Naive thymus-derived CD8-positive, alpha-beta T cell (primary cell): ENCODE measurements at places on chromosomes 3 and 15.

DNA sequence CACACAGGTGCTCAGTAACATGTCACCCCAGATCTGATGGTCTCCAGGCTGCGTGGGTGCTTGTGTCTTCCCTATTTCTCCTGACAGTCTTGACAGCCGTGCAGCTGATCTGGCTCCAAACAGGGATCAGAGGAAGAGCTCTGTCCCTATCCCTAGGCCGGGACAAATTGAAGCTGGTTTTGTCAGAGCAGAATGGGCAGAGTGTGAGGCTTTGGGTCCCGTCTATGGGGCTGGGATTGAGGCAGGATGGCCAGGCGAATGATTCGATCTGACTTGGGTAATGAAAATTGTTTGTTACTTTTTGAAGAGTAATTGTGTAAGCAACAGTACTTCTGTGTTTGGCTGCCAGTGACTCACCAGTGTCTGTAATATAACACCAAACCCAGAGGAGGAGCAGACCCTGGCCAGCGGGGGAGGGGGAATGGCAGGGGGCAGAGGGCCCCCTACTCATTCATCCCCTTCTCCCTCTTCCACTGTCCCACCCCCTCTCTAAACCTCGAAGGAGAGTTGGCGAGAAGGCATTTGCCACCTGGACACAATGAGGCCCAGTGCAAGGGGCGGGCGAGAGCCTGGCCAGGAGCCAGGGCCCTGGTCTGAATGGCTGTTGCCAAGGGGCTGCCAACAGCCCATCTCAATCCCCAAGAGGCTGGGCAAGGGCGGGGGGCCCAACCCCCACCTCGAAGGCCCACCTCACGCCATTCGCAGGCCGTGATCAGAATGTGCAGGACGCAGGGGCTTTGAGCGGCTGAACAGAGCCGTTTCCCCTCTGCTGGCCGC, 4.9 kb upstream of the MAGEF1 start:
- DNase-seq = no peak

DNA sequence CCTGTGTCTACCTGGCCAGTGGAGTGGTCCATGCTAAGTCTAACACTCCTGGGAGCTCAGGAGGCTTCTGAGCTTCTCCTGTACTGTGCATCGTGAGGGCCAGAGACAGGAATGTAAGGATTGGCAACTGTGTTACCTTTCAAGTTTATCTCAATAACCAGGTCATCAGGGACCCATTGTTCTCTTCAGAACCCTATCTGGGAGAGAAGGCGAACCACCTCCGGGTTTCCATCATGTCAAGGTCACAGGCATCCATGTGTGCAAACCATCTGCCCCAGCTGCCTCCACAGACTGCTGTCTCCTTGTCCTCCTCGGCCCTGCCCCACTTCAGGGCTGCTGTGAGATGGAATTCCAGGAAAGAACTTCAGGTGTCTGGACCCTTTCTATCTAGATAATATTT, 5.9 kb downstream of the ANKRD63 start:
- DNase-seq = no peak

DNA sequence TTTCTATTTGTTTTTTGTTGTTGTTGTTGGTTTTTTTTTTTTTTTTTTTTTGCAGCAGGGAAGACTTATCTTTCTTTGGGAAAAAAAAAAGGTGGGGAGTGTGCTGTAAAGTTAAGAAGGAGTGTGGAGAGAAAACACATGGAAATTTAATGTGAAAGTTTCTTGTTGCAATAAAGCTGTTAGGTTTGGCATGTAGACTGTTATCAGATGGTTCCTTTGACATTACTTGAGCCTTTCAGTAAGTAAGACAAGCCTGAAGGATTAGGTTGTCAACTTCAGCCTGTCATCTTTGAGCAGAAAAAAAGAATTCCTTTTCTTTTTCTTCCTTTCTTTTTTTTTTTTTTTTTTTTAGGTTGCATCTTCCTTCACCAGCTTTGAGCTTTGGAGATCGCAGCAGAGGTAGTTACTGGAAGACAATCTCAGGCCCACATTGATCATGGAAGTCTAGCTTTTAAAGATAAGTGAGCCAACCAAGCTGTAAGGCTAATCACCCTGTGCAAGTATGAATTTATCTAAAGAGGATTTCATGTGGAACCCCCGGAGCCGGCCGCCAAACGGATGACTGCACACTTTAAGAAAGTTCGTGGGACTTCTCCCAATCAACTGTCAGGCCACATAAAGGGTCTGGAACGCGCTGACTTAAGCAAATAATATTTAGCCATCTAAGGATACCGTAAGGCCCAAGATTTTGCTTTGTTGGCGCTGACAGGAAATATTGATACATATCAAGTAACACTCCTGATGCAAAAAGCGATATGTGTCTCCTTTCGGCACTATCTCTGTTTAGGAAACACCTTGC, 1040.1 kb upstream of the NR2F2 start:
- DNase-seq = no peak

- DNase-seq = no peak
Observed at GRCh38 chr3:52609316-52609815, 73.0 kb downstream of the UQCC5 start.

DNA sequence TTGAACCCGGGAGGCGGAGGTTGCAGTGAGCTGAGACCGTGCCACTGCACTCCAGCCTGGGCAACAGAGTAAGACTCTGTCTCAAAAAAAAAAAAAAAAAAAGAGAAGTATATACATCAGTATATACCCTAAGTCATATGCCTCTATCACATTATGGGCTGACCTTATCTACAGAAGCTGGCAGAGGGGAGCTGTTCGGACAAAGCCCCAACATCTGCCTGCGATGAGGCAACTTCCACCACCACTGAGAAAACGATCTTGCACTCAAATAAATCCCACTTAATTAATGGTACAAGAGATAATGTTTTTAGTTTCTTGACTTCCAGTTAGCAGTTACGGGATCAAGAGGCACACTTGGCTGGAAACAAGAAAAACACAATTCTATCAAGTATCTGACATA, 2.2 kb downstream of the GLT8D1 start:
- DNase-seq = no peak

DNA sequence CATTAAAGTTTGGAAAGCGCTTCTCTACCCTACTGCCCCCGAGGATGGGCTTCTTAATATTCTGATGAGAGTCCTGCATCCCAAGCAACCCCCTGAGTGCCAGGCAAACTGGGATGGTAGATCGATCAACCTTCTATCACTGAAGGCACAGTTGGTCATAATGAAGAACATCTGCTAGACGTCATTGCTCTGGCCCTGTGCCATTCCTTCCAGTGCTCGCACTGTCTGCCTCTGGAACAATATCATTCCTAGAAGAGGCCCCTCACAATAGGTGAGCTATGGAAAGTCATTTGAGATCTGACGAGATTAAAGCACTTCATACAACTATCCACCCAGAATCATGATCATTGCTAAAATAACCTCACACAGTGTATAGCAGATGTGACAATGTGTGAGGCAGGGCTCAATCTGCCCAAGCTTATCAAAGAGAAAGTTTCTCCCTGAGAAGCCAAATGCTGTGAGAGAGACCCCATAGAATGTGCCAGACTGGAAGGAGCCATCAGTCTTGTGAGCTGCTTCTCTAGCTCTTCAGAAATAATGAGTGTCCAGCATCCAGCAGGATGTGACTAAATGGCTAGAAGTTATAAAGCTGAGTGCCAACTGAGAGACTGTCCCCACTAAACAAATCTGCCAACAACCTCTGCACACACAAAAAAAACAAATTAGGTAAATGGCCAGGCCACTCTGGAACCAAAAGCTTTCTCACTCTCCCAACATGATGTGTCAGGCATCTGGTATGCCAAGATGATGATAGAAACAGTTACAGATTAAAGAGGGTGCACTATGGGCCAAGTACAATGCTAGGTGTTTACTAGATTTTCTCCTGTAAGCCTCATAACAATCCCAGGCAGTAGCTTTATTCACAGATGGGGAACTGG, 165.5 kb downstream of the NECTIN3 start:
- no peak for DNase-seq

- no peak for DNase-seq
Observed at GRCh38 chr3:152508705-152509104, 240.0 kb downstream of the MBNL1 start.

DNA sequence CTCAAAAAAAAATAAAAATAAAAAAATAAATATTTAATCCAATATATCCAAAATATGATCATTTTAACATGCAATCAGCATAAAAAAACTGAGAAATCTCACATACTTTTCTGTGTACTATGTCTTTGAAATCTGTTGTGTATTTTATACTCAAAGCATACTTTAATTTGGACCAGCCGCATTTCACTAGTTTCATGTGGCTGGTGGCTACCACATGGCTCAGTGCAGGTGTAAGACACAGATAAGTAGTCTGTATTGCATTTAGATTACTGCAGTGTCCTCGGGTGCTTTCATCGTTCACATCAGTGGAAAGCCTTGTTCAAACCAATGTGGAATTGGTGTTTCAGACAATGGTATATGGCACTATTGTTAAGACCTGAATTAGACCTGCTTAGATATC, 11.0 kb downstream of the CRTC3 start:
- DNase-seq = no peak

DNA sequence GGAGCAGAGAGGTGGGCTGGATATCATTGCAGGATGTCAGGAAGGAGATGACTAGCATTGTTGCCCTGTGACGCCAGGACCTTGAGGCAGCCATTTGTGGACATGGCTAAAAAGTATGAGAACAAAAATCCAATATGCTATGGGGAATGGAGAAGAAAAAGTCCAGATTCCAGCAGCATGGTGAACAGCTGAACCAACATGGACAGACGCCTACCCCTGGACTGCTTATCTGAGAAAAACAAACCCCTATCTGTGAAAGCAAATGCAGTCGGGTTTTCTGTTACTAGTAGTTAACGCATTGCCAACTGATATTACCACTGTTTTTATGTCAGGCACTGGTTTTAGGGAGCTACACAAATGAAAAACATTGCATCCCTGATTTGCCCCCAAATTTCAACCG, 251.2 kb upstream of the RORA start:
- DNase-seq = no peak

- DNase-seq = no peak
Observed at GRCh38 chr3:14156843-14157561, 21.4 kb downstream of the XPC start.

DNA sequence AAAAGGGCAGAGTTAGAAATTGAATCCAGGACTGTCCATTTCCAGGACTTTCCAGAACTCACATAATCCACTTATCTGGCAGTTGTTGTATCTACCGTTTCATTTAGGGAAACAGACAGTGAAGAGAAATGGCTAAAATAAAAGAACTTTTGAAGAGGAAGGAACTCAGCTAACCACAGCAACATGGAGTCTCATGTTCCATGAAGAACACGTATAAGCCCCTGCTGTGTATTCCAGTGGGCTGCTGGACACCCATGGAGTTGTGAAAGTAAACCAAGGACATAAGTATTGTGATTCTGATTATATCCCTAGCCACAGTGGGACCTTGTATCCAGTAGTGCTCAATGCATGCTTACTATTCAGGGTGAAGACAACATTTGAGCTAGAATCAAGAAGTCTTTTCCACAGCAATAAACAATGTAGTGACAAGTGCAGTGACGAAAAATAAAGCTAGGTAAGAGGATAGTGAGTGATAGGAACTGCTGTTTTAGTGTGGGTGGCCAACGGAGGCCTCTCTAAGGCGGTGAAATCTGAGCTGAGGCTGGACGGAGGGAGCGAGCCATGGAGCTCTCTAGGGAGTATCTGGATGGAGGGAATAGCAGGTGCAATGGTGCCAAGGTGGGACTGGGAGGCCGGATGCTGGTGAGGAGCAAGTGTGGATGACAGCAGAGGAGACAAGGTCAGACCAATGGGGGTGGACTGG, 26.8 kb upstream of the TRH start:
- no peak for DNase-seq
